NCI-H524 treated with DMSO at 0.1 percent for 48 hours (cell line): ENCODE measurements at places on chromosomes 11 and 22.

DNA sequence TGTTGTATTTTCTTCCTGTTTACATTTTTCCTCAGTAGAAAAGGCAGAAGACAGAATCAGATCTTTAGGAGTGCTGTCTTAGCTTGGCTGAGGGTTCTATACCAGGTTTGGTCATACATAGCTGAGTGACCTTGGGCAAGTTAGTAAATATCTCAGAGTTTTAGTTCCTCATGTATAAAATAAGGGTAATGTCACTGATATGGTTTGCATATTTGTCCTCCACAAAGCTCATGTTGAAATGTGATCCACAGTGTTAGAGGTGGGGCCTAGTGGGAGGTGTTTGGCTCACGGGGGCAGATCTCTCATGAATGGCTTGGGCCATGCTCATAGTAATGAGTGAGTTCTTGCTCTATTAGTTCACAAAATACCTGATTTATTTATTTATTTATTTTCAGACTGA, 7.5 kb upstream of the HTR3A start:
- DNase-seq, result no peak

DNA sequence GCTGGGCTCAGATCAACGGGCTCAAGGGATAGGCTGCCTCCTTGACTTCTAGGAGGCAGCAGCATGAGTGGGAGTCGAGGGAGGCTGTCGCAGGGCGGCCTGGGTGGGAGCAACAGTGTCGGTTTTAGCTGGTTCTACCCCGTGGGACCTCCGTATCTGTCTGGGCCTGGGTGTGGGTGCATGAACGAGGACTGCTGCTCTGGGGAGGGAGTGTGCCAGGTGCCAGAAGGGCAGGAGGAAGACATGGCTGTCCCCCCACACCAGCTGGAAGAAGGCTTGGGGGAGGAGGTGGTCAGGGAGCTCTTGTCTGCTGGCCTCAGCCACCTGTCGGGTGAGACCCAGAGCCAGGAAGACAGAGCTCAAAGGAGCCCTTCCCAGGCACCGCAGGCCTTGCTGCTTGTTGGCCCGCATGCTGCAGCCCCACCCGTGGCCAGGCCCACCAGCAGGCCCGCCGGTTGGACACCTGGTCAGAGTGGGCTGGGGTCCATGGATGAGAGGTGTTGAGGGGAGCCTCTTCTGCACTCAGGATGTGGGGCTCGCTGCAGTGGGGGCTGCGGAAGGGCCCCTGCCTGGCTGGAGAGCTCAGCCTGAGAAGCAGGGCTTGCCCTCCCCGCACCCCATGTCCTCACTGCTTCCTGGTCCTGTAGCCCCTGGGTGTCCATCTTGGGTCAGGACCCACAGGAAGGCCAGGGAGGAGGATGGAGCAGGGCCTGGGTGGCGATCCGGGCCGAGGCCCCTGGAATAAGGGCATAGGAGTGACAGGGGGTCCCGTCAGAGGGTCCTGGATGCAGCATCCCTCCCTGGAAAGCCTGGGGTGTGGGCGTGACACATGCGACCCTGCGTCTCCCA, 3.4 kb downstream of the CEND1 start:
- peak; percentile 36 for DNase-seq

GRCh38 chr11:47325271-47326041, 27.0 kb downstream of the MYBPC3 start:
- DNase-seq, result no peak

DNA sequence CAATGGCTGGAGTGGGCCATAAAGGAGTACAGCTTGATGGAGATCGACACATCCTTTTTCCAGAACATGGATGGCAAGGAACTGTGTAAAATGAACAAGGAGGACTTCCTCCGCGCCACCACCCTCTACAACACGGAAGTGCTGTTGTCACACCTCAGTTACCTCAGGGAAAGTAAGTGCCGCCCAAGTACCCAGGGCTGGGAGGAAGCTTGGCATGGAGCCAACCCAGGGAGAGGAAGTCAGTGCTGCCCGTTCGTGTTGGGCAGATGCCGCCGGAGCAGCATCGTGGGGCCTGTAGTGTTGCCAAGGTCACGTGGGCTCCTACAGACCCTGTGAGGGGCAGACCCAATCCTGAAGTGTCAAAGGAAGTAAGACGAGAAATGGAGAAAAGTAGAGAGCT, 78.9 kb downstream of the FLI1 start:
- DNase-seq, result no peak

GRCh38 chr11:43393765-43394355, 35.1 kb downstream of the TTC17 start:
- DNase-seq, result no peak

- DNase-seq, result no peak
Observed at GRCh38 chr11:2580061-2580421, 119.8 kb downstream of the KCNQ1OT1 start.

- DNase-seq, result no peak
Observed at GRCh38 chr11:118703563-118704106, 24.2 kb upstream of the TREH start.
